ENCODE measurements at places on chromosomes 2 and 18.

GRCh38 chr18:11283479-11284161 is 134.3 kb upstream of the PIEZO2 start:
- DNase-seq: no peak

DNA sequence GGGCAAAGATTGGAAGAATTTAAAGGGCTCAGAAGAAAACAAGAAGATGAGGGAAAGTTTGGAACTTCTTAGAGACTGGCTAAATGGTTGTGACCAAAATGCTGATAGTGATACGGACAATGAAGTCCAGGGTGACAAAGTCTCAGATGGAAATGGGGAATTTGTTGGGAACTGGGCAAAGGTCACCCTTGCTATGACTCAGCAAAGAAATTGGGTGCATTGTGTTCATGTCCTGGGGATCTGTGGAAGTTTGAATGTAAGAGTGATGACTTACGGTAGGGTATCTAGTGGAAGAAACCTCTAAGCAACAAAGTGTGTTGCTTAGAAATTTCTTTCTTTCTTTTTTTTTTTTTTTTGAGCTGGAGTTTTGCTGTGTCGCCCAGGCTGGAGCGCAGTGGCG is 6.0 kb upstream of the IL1A start:
- DNase-seq: no peak

DNA sequence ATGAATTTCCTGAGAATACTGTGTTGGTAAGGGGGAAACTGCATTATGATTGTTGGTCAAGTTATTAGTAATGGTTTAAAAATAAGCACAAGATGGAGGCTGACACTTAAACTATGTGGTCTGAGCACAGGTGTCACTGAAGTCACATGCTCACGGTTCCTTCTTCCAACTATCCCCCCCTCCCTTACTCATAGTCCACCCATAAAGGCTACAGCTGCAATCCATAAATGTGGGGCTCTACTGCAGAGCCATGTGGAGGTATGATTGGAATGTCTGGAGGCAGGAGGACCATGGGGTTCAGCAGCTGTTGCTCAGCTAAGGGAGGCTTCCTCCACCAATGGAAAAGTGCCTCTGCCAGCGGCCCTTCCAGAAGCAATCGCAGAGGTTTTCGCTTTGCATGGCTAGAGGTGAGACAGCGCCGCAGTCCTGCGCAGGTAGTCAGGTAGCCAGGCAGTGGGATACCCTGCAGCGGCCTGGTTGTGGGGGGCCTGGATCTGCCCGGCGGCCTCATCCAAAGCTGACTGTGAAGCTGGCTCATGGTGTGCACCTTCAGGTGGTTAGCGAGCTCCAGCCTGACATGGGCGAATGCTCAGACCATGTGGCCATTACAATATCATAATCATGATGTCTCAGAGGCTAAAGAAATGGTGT is 249.6 kb downstream of the DCDC2C start:
- DNase-seq: no peak

DNA sequence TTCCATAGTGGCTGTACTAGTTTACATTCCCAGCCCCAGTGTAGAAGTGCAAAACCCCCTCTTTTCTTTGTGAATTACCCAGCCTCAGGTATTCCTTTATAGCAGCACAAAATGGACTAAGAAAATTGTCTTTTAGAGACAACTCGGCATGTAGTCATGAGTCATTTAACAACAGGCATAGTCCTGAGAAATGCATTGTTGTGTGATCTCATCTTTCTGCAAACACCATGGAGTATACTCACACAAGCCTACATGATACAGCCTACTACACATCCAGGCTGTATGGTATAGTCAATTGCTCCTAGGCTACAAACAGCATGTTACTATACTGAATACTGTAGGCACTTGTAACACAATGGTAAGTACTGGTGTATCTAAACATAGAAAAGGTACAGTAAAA is 44.4 kb upstream of the MBP start:
- no peak for DNase-seq

GRCh38 chr2:203583701-203584100 is 48.6 kb upstream of the RAPH1 start:
- DNase-seq: no peak

- DNase-seq: no peak
Measured at GRCh38 chr2:179447839-179448447, 183.3 kb upstream of the SESTD1 start.

DNA sequence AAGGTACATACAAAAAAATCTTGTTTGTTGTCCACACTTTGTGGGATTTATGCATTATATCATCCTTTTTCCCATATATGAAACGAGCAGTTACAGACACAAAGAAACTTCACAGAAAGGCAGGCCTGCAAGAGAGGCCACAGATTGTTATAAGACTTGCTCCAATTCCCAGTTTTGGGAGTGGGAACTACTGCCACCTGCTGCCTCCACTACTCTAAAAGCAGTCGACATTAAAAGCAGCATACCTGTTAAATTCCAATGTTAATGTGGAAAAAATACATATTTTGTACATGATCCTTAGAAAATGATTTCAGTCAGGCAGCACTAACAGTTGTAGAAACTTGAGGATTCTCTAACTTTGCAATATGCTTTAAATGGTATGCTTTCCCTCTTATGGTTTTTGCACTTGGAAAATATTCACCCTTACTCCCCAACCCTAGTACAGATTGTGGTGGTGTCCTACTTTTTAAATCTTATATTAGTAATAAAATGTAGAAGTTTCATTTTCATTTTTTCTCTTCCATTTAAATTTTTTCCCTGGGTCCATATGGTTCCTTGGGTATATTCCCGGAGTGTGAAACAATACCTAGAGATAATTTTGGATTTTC is 37.9 kb downstream of the SLC38A11 start:
- DNase-seq: no peak

- DNase-seq: no peak
Measured at GRCh38 chr2:173567493-173567892, 212.8 kb downstream of the CDCA7 start.

- DNase-seq: no peak
Measured at GRCh38 chr2:144449028-144449406, 70.9 kb downstream of the ZEB2 start.

DNA sequence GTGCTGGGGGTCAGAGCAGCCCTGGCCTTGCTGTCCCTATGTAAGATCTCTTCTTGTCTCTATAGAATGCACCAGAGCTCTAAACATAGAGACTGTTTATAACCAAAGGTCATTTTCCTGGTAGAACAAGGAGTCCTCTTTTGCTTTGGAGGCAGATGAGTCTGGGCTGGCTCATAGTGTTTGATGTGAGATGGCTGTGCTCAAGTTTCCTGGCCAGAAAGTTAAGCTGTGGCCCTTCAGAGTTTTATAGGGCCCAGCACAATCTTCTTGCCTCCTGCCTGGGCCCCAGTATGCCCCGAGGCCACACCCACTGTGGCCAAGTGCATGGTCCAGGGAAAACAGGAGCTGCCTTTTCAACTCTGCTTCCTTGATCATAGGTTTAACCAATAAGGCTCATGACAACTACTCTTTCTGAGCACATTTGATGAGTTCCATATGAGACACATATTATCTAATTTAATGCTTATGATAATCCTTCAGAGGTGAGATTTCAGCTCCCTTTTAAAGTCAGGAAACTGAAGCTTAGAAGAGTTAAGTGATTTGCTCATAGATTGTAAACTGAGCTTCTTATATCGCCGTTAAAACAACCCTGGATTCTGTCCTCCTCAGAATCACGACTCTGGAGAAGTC is 66.3 kb downstream of the MYCN start:
- no peak for DNase-seq

DNA sequence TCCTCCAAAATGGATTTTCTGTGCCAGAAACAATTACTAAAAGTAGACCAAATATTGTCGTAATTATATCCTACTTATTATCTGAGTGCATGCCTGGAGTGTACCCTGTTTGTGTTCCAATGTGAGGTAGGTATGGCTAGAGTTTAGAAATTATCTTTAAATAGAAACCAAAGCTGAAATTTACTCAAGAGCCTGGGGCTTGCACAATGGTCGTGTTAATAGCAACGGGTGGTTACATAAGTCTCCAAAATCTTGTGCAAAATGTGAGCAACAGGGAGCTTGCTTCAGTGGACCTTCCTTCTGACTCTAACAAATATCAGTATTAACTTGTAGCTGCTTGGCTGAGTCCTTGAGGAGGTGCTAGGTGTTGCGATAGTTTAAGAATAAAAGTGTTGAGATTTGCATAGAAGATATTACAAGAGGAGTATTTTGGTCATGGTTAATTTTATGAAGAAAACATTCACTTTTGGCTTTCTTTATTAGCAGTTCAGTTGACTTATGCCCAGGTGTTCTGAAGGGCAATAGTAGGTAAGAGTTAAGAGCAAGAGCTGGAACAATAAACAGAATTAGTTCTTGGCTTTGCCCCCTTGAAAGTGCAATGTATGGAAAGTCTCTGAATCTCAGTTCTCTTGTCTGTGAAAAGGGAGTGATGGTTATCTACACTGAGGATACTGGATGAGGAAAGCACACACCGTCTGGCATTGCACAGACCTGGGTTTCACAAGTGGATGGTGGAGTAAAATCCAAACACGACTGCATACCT is 4.6 kb downstream of the CXCR4 start:
- no peak for DNase-seq

GRCh38 chr2:101677658-101678057 is 19.8 kb upstream of the MAP4K4 start:
- no peak for DNase-seq

DNA sequence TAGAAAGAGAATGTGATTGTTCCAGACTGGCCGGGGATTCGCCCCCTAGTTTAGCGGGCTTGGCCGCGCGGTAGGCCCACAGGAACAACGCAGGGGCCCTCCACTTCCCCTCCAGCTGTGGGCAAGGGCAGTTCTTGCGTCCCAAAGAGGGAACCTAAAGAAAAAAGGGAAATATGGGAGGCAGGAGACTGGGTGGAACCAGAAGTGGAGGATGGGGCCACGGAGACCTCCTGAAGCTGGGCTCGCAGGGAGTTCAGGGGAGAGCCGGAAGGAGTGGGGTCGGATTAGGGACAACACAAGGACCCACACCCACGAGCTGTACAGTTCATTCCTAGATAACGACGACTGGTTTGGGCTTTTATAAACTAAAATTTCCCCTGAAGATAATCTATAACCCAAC is 18.2 kb downstream of the GNLY start:
- DNase-seq: no peak

GRCh38 chr2:39437522-39438296 is 624 bp upstream of the MAP4K3 start:
- DNase-seq: peak; percentile 33

GRCh38 chr2:28488083-28488830 is 7.6 kb upstream of the PLB1 start:
- no peak for DNase-seq

GRCh38 chr2:142682528-142682927 is 194.9 kb upstream of the KYNU start:
- no peak for DNase-seq

DNA sequence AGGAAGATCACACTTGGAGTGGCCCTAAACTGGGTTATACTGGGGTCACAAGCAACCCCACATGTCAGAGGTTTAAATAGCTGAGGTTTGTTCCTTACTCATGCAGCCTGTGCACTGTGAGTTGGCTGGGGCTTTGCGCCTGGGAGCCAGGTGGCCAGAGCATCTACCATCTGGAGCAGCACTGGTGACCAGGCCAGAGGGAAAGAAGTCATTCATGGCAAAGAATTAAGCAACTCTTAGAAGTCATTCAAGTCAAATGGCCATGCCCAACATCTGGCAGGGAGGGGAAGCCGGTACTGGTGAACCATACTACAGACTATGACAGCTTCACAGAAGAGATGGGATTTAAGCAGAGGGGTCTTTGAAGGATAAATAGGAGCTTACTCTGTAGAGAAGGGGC is 90.7 kb downstream of the POLR1A start:
- no peak for DNase-seq

DNA sequence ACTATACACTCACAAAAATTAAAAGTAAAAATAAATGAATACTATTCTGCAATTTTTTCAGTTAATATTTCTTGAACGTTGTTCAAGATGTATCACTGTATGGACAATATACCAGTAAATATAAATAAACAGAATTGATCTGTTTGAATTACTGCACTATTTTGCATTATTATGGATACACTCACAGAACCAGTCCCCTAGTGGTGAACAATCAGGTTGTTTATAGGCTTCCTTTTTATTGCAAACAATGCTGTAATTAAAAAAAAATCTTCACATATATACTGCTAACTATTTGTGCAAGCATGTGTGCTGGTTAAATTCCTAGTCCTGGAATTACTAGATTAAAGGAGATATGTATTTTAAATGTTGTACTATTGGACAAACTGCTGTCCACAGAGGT is 306.0 kb downstream of the FBXO15 start:
- DNase-seq: no peak

GRCh38 chr2:240155048-240155744 is 14.7 kb upstream of the OTOS start:
- no peak for DNase-seq

- no peak for DNase-seq
Measured at GRCh38 chr2:239693761-239694415, 293.1 kb upstream of the HDAC4 start.

GRCh38 chr2:21026479-21027282 is 17.2 kb downstream of the APOB start:
- DNase-seq: no peak

- DNase-seq: no peak
Measured at GRCh38 chr2:217356781-217357180, 496.9 kb upstream of the TNP1 start.

DNA sequence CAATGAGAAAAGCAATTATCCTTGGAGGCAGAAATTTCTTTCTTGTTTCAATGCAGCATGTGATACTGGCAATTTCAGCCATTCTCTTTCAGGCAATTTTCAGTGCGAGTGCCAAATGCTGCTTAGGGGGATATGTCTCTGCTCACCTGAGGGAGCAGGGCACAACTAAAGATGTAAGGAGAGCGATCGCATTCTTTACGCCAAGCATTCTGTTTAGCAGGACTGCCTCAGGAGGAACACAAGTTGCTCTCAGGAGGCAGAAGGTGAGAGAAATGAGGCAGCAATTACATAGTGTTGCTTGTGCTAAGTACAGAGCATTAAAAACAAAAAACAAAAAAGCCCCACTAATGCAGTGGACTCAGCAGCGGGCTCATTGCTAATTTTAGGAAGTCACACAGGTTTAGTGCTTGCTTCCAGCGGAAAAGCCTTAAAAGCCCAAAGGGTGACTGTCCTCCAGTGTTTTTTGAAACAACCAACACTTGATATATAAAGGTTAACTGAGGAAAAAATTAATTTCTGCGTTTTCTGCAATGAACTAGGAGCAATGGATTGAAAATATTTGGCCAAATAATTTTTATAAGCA is 116.9 kb downstream of the METTL8 start:
- DNase-seq: no peak

GRCh38 chr2:3458396-3459184 is 60.7 kb downstream of the ADI1 start:
- no peak for DNase-seq

DNA sequence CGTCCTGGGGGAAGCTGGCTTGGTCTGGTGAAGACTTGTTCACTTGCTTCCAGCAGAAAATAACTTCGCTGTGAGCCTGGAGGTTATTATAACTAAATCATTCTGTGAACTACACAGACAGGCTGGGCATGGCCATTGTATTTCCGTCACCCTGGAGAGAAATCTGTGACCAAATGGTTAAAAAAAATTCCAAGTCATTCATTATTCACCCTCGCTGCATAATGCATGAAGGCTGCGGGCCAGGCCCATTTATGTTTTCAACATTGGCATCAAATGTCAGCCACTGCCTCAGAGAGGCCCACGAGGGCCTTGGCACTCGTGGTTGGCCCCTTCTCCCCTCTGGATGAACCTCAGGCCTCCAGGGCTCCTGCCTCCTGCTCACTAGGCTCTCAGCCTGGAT is 57.7 kb downstream of the RRM2 start:
- no peak for DNase-seq
